ENCODE measurements at places on chromosomes 3 and 15. TPM values are rescaled to one million over a fixed set of nuclear protein-coding genes. Genes with fewer than 3 reads are reported as not detected.

GRCh38 chr3:143060906-143061305 lies 58.7 kb upstream of the CHST2 start:
- DNase-seq, result no peak

DNA sequence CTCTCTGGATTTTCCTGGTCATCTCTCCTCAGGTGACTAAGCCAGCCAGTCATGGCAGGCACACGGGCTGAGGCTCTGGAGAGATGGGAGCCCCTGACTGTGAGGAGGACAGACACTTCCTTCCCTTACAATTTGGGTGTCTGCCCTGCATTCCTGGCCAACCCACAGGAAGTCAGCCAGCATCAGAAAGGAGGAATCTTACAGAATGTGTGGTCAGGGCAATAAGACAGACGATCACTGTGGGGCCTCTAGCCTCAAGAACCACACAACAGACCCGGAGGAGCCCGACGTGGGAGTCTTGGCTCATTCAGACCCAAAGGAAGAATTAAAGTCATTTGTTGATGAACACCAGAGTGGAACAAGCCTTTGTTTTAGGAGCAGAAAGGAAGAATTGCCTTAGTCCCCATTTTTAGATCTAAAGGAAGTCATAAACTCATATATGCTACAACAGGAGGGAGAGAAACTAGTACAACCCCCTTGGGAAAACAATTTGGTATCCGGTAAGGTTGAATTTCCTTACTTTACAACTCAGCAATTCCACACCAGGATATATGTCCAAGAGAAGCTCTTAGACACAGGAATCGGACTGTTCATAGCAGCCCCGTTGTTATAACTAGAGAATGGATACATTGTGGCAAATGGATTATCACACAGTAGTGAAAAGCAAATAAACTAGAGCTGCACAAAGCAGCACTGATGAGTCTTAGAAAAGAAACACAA lies 62.2 kb downstream of the ABTB1 start:
- DNase-seq, result peak; percentile 95

- DNase-seq, result peak; percentile 65
Observed at GRCh38 chr3:12963231-12963896, 109.9 kb downstream of the IQSEC1 start.

GRCh38 chr3:141294848-141295247 lies 63.2 kb downstream of the PXYLP1 start:
- no peak for DNase-seq

DNA sequence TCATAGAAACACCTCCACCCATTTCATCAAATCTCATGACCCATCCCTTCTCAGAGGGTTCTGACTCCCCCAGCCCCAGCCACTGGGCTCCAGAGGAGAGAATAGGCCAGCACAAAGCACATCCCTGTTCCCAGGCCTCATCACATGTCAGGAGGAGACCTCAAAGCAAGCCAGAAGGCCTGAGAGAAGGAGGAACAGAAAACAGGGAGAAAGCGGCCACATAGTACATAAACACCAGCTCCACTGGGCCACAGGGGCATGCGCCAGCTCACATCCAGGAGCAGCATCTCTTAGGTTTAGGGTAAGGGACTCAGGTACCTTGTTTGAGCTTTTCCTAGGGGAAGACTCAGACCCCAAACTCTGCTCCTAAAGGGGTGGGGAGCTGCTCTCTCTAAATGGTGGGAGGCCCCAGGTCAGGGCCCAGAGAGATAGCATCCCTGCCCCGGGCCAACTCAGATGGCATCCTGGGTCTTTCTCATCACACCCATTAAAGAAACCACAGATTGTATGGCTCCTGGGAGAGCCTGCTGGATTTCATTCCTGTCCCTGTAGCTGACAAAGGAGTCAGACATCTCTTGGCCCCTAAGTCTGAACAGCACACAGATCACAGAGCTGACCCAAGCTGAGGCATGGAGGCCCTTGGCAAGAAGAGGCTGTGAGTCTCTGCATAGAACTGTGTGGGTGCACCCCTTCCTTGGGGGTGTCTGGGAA lies 2.5 kb downstream of the SHF start:
- DNase-seq, result peak; percentile 66

- peak; percentile 43 for DNase-seq
Observed at GRCh38 chr3:174125267-174125824, 727.8 kb downstream of the NLGN1 start.

GRCh38 chr3:188219147-188219546 lies 65.2 kb downstream of the LPP start:
- DNase-seq, result no peak

Gene C3orf20
- under 0.01 TPM for total RNA-seq

DNA sequence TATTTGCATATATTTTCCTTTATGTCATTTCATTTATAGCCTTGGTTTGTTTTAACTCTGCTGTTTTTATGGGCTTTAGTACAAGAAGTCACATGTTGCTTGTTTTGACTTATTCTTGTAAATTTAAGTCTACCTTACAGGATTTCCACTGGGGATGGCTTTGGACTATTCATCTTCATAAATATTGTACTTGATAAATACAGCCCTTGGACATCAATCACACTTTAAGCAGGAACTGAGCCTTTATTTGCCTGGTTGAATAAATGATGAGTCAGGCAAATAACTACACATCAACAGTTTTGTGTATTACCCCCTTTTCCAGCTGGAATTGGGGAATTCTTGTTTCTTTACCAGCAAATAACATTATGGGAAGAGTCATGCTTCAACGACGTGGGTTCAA lies 286.0 kb downstream of the CNTN3 start:
- DNase-seq, result no peak

Gene ARNT2
- 30.0 TPM for total RNA-seq

DNA sequence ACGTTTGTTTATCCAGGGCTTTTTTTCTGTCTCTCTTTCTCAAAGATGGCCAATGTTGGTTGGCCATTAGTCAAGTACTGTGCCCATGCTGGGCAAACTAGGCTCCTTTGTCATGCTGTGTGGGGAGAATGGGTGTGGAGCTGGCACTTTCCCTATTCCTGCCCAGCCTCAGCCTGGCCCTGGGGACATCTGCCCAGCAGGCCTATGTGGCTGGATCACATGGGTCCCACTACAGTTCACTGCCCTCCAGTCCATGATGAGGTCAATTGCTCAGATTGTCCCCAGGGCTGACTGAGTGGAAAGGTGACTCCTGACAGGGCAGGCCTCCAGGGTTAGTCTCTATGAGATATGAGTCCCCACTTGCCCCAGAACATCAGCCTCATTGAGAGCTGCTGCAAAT lies 54.4 kb upstream of the HERC1 start:
- no peak for DNase-seq

- no peak for DNase-seq
Observed at GRCh38 chr3:13459605-13460340, 20.3 kb upstream of the HDAC11 start.

DNA sequence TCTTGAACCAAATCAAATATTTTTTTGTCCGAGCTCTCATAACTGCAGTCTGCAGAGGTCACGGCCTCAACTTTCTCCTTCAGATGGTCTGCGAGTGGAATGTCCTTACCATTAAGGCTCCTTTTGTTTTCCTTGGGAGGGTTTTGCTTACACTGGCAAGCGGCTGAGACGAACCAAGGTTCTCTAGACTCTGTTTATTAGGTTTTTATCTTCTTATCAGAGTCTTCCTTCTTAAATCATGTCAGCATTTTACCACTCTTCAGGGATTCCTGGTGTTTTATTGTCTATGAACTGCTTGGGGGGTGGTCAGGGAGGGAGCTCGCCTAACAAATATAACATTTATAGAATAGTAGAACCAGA lies 773.7 kb upstream of the NR2F2 start:
- no peak for DNase-seq

- DNase-seq, result no peak
Observed at GRCh38 chr15:100553468-100553867, 24.7 kb upstream of the CERS3 start.

DNA sequence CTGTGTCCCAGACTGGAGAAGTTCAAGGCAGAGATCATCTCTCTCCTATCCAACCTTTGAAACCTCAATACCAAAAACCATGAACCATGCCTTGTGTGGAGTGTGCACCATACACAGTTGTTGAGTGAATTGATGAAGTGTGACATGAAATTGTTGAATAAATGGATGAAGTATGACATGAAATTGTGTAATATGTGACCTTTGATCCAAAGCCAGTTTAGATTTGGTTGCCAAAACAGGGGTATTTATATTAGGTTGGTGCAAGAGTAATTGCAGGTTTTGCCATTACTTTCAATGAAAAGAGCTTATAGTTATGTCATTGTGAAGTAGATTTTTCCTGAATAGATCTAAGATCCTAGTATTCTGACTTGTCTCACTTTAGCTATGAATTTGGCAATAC lies 3.1 kb upstream of the MAGI1 start:
- DNase-seq, result no peak

Gene LRTM1
- total RNA-seq, result not detected

DNA sequence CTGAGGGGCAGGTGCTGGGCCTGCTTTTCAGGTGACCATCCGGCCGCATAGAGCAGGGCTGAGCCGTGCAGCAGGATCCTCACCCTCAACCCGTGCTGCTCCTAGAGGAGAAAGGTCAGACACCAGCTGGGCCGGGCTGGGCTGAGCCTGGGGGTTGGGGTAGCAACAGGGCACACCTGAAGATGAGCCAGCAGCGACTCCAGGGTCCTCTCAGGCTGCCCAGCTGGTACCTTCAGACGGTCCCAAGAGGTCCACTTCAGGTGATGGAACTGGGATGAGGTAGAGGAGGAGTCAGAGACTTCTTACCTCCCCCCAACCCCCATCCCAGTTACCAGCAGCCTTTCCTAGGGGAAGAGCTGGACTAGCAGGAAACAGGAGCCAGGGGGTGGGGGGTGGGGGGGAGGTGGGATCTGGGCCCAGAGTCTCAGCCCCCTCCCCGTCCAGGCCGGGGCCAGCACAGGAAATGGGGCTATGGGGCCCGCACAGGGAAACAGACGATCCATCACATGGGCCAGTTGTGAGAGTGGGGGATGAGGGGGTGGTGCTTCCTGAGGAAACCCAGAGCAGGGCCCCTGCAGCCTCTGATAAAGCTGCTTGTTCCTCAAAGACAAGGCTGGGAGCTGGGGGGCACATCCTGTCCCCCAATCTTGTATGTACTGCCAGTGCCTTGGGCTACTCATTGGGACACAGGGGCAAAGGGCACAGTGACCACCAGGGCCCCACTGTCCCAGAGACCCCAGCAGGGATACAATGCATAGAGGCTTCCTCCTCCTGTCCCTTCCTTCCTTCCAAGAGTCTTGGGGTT lies 3.0 kb downstream of the INKA1 start:
- peak; percentile 67 for DNase-seq

Gene CCDC13
- total RNA-seq, result 0.72 TPM

- DNase-seq, result peak; percentile 89
Observed at GRCh38 chr15:59594493-59594942, 17.1 kb upstream of the GCNT3 start.

DNA sequence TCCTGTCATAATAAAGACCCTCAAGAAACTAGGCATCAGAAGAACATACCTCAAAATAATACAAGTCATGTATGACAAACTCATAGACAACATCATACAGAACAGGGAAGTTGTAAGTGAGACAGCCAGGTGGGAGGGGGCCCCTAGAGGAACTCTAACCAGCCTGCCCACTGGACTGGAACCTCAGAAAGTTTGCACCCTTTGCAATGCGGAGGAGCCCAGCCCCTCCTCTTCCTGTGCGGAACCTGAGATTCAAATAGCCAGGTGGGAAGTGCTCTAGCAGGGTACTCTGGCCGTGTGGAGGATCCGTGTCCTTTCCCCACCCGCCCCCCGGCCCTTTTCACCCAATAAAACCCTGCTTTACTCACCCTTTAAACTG lies 387.0 kb upstream of the CBLB start:
- no peak for DNase-seq

DNA sequence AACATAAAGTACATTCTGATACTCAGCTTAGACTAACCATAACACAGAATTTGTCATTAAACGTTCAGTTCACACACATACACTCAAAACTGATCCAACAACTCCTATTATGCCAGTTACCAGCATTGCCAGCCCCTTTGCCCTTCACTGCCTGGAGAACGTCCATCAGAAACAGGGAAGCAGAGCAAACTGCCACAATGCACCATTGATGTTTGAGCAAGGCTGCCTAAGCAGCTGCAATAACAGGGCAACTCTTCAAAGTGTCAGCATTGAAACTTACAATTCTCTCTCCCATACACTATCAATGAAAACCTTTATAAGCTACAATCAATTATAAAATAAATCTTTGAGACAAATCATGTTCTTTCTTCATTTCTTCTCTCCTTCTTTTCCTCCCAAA lies 85.1 kb downstream of the ZBTB20 start:
- no peak for DNase-seq

DNA sequence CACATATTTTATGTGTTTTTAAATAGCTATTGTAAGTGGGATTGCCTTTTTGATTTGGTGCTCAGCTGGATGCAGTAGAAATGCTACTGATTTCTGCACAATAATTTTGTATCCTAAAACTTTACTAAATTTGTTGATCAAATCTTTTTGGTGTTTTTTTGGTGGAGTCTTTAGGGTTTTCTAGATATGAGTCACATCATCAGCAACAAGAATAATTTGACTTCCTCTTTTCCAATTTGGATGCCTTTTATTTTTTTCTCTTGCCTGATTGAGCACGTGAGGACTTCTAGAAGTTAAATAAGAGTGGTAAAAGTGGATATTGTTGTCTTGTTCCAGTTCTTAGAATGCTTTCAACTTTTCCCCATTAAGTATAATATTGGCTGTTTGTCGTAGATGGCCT lies 51.3 kb downstream of the TLNRD1 start:
- no peak for DNase-seq

- DNase-seq, result no peak
Observed at GRCh38 chr3:5079761-5080160, 42.3 kb upstream of the ARL8B start.

Gene TNFSF10
- 3.5 TPM for total RNA-seq

GRCh38 chr3:43152649-43153048 lies 46.8 kb upstream of the POMGNT2 start:
- no peak for DNase-seq

- peak; percentile 93 for DNase-seq
Observed at GRCh38 chr3:113441051-113441770, at the start of gene CFAP44. Gene CFAP44 (minus strand): TSS chr3:113441493. CDS start chr3:113433664, 7,829 bp downstream.

GRCh38 chr3:120622870-120623726 lies 27.0 kb downstream of the NDUFB4 start:
- no peak for DNase-seq

DNA sequence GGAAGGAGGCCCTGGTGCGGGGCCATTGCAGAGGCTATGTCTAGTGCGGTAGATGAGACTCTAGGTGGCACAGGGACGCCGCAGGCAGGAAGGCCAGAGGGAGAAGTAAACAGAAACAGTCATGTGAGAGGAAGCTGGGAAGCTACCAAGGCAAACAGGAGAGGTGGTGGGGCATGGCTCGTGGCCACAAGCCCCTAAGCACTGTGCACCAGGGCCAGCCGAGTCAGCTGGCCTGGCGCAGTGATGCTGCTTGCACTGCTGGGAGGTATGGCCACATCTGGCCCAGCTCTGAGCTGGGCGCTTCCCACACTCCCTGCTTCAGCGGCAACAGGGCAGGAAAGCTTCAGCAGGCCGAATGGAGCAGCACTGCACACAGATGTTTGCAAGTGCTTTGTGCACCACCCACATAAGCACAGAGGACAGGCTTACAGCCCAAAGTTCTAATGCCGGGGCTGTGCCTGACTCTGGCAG lies 76.6 kb downstream of the SRGAP3 start:
- no peak for DNase-seq

GRCh38 chr3:11159421-11159904 lies 5.2 kb downstream of the HRH1 start:
- DNase-seq, result peak; percentile 91
